Nucleus accumbens (tissue), 56 donors: ENCODE measurements at places on chromosomes 4 and X.

- DNase-seq = no peak
Observed at GRCh38 chr4:124067046-124067445, 645.5 kb downstream of the ANKRD50 start.

DNA sequence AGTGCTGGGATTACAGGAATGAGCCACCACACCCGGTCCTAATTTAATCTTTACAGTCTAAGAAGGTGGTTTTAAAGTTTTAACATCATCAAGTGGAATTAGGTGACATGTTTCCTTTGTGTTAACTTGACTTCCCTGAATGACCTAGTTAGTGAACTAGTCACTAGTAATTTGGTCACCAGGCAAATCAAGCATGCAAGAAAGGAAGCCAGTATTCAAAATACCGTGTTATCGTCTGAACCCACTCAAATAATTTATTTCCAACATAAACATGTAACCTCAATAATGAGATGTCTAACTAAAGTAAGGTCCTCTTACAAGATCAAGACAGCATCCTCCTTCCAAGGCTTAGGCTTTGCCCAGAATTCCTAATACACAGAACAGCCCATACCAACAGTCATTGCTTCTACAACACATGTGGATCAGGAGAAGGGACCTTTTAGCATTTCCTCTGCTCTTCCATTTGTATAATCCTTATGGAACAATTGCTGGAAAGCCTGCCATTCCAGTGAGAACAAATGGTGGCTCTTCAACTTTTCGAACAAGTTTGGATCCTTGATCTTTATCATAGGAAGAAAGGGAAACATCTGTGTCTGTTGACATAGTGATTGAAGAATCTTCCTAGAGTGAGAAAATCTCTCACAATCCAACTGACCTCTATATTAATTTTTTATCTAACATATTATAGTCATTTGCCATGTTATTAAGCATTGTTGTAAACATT is 97.2 kb downstream of the ANXA3 start:
- no peak for DNase-seq

DNA sequence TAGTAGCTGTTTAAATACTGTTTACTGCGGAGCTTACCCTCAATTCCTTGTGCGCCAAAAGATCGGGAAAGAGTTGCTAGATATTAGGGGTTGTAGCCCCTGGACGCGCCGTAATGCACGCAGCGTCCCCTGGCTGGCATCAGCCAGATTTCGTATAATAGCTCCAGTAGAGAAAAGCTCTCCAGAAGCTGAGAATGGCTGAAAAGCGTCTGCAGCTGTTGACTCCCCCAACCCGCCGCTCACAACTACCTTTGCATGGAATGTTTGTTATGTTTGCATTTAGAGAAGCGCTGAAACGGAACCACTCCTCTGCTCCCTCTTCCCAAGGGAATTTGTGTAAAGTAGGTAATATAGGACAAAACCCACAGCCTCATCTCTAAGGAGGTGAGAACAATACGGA is 3.7 kb downstream of the DOCK11 start:
- DNase-seq = no peak

GRCh38 chrX:147917700-147918695 is 6.3 kb downstream of the FMR1 start:
- no peak for DNase-seq

GRCh38 chr4:185120631-185120946 is 22.5 kb upstream of the SLC25A4 start:
- no peak for DNase-seq

DNA sequence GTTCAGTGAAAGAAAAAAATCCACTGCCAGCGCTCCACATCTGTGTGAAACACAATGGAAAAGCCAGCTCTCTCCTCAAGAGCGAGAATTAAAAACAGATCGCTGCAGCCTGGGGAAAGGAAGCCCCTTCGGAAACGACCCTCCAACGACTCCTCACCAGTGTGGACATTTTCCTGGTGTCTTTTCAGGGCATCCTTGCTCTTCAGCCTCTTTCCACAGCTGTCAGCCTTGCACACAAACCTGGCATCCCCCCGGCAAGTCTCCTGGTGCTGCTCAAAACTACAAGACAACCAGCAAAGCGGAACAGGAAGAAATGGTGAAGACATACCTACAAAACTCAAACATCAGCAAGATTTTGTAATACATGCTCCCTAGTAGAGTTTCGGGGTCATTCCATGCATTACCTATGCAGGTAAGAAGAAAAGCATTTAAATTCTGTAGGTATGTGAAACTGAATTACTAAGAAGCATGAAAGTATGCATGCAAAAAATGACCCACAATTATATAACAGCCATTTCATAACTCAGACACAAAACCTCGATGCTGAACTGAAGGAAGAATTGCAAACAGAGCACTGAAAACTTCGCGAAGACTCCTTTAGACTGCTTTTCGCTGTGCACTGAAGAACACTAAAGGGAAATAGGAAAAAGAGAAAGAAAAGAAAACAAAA is 106.1 kb downstream of the PRDM5 start:
- no peak for DNase-seq

DNA sequence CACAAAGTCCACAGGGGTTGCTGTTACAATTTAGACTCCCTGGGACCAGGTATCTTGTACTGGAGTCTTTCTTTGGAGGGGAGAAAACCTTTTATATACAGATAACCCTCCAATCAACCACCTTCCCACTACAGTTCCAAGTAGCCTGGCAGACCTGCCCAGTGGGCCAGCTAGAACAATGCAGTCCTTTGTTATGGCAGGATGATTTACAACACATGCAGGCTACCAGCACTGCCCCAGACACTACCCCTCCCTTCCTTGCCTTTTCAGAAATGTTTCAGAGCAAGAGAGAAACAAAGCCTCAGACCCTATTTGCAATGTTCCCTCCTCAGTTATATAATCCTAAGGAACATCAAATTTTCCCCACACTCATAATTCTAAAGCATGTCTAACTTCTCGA is 11.1 kb downstream of the RASL11B start:
- no peak for DNase-seq

GRCh38 chr4:158032733-158033415 is 140.0 kb downstream of the GASK1B start:
- no peak for DNase-seq

DNA sequence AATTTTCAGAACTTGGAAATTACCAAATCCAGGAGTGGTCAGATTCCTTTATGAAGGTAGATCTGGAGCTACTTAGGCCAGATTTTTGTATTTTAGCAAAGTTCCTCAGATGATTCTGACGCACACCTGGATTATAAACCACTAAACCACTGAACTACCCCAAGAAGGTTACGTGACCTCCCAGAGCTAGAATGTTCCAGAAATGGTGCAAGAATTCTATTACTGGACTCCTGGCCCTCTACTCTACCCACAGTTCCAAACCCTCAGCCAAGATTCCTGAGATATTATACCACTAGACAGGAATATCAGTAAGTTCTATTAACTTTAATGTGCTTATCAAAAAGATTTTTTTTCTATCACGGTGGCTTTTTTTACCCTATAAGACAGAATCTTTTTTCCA is 67.1 kb downstream of the ABCG2 start:
- DNase-seq = no peak

GRCh38 chrX:46576458-46576857 is 2.9 kb downstream of the CHST7 start:
- no peak for DNase-seq

- DNase-seq = no peak
Observed at GRCh38 chrX:33741807-33742206, 390.3 kb downstream of the FAM47A start.

GRCh38 chrX:22970861-22971260 is 28.9 kb upstream of the DDX53 start:
- no peak for DNase-seq

DNA sequence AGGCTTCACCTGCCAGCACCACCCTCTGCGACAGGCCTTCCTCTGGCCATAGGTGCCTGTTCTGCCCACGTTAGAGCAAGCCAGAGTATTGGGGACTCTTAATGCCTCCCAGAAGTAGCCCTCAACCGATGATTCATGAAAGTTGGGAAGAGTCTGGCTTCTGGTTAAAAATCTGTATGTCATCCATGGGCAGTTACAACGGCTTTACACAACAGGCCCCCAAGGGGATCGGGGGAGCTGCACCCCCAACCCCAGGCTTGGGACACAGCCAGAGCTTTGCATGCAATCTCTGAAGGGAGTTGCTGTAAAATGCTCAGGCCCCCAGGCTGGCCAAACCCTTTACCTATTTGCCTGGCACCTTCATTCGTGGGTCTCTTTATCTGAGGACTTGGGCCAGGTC is 5.4 kb upstream of the CYTL1 start:
- no peak for DNase-seq

DNA sequence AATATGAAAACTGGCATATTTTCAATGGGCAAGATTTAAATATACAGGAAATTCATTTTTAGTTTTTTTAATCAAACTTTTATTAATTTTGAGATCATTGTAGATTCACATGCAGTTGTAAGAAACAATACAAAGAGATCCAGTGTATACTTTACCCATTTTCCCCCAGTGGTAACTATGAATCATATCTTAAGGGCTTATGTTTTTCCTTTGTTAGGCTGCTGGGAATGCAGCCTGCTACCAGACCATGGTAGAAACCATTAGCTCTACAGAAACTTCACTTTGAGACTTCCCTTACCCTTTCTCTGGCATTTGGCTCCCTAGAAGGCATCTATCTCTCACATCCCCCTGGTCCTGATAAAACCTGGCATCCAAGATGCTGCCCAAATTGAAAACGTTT is 147.6 kb upstream of the EOLA2 start:
- DNase-seq = no peak
